ENCODE measurements at places on chromosomes 11 and 22.

DNA sequence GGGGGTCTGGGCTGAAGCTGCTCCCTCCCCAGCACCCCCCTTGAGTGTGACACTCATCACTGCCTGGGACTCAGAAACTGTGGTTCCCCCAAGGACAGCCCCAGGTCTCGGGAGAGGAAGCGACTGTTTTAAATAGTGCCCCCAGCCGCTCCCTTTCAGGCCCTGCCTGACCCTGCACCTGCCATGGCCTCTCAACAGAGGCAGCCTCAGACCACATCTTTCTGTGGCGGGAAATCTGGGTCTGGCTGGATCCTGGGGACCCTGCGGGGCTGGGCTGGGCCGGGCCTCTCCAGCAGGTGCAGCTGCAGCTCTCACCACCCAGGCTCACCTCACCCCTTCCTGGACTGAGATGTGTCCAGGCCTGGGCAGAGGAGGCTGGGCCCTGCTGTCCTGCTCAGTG, 3.7 kb upstream of the IGLL1 start:
- DNase-seq, result no peak

- no peak for DNase-seq
These were observed 43.5 kb upstream of the CYP2D6 start for GRCh38 chr22:42174062-42174461.

- no peak for DNase-seq
These were observed 20.7 kb upstream of the CECR2 start for GRCh38 chr22:17348464-17349103.

- DNase-seq, result peak; percentile 18
These were observed 67.9 kb upstream of the WNT7B start for GRCh38 chr22:46044621-46045458.

GRCh38 chr22:21834869-21835268, 32.6 kb downstream of the MAPK1 start:
- no peak for DNase-seq

DNA sequence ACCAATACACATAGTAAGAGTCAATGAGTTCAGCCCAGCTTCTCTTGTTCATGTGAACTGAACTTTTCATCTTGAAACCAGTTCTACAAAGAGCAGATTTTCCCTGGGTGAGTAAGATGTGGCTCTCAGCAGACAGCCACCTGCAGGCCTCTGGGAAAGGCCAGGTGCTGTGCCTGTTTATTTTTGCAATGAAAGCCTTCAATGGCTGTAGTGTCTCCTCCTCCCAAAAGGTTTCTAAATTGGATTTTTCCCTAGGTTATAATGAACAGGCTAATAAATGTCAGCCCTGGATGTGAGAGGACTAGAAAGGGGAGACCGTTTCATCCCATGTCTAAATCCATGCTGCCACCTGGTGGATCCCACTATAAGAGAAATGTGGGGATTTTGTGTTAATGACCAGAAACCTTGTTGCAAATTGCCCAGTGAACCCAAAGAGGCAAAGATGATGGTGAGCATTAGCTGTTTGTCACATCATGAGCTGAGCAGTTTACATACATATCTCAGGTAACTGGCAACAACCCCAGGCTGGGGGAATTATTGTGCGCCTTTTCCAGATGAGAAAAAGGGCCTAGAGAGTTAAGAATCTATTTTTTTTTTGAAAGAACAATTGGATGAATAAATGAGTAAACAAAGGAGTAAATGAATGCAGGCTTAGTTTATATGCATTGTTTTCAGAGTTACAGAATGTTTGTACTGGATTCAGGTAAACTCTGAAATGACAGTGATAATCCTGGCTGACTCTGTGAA, 12.7 kb downstream of the C11orf91 start:
- no peak for DNase-seq

DNA sequence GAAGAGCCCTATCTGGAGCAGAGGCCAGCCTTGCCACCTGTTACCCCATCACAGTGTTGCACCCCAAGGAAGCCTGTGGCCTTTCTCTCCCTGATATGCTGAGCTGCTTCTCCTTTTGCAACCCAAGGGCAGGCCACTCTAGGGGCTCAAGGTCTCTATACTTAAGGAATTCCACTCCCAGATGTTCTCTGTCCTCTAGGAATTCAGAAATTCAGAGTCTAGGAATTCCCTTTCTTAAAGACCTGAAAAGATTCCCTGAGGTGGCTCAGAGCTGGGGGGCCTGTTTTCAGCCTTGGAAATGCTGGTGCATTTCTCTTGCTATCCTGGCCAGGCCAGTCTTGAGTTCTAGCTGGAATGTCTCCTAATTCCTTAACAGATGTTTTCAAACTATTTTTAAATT, 68.0 kb upstream of the OLFML1 start:
- no peak for DNase-seq

DNA sequence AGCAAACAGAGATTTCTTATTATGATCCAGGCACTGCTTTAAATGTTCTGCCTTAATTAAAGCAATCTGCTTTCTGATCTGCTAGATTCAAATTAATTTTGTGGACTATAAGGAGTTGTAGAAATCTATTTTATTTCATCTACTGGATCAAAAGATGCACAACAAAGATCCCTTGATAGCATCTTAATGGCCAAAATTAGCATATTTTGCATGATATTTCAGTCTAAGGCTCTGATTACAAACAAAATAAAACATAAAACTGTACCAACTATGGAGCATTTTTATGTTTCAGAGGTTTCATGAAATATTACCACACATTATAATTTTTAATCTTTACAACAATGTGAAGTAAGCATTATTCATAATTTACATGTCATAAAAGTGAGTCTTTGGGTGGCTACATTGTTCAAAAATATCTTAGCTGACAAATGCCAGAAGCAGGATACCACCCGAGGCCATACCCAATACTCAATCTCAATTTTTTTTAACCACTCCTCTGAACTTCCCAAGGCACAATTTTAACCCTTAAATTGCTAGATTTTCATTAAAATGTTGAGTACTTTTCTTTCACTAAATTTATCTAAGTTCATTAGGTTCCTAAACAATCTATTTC, 929.5 kb downstream of the KCNA4 start:
- no peak for DNase-seq

GRCh38 chr11:130689222-130689908, 226.9 kb downstream of the SNX19 start:
- no peak for DNase-seq

- no peak for DNase-seq
These were observed 7.6 kb upstream of the MS4A10 start for GRCh38 chr11:60777572-60777971.

- DNase-seq, result no peak
These were observed 300 bp downstream of the WNT11 start for GRCh38 chr11:76206077-76206326.

DNA sequence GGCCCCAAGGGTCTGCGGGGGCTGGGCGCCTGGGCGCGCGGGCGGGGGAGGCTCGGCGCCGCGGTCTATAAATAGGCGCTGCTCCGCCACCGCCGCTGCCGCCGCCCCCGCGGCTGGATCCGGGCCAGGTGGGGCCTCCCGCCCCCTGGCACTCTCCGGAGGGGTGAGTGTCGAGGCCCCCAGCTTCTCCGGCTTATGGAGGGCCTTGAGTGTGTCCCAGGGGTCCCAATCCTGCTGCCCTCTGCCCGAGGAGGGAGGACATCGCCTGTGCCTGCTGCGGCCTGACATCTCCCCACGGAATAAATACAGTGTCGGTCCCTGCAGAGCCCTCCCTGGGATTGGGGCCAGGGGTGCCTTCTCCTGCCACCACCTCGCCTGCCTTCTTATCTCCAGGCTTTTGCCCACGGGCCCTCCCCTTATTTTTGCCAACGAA, 4.3 kb upstream of the GP1BB start:
- DNase-seq, result no peak

- DNase-seq, result no peak
These were observed 9.4 kb downstream of the BMAL1 start for GRCh38 chr11:13287036-13287435.

DNA sequence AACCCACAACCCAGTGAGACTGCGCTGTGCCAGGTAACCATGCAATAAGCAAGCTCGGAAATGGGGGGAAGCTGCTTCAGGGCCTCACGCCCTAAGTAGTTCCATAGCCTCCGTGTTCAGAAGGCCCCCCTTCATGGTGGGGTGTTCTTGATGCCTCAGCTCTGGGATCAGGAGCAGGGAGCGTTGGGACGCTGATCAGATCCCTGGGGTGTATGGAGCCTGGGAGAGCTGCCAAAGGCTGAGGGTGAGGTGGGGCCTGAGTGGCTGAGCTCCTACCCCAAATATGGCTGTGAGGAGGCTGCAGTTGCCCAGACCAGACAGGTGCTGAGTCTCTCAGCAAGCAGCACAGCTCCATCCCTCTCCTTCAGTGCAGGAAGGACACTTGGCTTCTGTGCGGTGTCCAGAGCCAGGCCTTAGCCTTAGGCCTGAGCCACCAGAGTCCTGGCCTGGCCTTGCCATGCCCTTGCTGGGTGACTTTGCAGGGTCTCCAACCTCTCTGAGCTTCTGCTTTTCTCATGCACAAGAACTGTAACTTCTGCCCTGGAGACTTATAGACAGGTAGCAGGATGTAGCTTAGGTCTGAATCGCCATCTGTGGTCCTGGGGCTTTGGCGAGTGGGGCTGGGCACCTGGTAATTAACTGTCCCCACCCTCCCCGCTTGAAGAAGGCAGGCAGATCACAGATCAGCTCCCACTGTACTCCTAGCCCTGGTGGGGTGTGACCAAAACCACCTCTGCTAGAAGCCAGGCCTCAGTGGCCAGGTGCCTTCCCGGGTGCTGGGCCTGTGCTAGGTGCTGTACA, 5.3 kb downstream of the MMP11 start:
- no peak for DNase-seq

DNA sequence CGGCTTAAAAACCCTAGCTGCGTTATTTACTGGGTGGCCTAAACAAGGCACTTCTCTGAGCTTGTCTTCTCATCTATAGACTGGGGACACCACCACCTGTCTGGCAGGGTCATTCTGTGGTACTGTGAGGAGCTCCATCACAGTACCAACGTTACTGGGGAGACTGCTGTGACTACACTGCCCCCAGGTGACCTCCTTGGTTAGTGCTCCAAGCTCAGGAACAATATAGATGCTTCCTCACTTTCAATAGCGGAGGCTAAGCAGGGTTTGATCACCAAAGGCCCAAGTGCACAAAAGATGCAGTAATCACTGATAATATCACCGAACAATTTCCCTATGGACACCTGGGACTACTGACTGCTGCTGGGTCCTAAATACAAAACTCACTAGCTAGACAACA, 18.8 kb downstream of the PRPF19 start:
- no peak for DNase-seq

GRCh38 chr22:24335496-24335895, 64.9 kb downstream of the SPECC1L start:
- DNase-seq, result no peak

GRCh38 chr11:104836691-104837090, 61.6 kb downstream of the CASP12 start:
- DNase-seq, result no peak

DNA sequence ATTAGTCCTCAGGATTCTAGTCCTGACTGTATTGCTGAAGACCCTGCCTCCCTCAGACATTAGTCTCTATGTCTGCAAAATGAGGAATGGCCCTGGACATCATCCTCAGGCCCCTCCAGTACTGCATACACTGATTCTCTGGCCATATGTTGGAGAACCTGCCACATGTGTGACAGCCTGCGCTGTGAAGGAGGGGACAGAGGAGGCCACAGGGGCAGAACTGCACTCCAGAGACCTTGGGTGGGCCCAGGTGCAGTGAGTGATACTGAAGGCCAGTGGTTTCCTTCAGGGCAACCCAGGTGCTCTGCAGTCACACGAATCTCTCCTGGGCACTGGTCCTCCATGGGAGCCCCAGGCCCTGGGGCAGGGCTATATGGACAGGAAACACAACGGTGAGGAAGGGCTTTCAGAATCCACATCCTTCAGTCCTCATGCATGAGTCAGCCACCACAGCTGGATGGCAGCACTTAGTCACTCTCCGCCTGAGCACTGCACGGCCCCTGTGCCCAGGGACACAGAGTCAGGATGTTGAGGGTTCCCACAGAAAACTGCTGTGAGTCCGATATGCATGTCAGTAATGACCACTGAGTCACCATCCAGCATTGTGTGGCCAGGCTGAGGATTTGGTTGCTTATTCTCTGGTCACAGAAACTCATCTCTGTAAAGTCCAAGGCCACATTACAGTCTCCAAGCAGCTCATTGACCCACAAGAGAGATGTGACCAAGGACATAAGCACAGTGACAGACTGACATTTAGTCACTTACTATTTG, 39.7 kb downstream of the ME3 start:
- DNase-seq, result no peak

- DNase-seq, result no peak
These were observed 71.8 kb upstream of the NCAM1 start for GRCh38 chr11:112889446-112889845.

DNA sequence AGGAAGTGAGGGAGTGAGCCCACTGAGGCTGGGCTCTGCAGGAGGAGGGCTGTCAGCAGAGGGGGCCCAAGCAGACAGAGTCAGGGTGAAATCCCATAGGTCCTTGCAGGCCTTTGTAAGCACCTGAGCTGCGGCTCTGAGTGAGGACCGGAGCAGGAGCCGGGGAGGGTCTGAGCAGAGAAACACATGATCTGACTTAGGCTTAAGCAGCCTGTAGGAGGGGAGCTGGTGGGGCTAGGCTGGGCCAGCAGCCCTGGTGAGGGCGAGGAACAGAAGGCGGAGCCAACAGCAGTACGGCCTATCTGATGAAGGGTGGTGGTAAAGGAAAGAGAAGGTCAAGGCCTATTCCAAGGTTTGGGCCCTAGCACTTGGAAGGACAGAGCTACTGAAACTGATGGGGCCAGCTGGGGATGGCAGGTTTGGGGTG, 26.9 kb upstream of the CBX7 start:
- DNase-seq, result no peak

DNA sequence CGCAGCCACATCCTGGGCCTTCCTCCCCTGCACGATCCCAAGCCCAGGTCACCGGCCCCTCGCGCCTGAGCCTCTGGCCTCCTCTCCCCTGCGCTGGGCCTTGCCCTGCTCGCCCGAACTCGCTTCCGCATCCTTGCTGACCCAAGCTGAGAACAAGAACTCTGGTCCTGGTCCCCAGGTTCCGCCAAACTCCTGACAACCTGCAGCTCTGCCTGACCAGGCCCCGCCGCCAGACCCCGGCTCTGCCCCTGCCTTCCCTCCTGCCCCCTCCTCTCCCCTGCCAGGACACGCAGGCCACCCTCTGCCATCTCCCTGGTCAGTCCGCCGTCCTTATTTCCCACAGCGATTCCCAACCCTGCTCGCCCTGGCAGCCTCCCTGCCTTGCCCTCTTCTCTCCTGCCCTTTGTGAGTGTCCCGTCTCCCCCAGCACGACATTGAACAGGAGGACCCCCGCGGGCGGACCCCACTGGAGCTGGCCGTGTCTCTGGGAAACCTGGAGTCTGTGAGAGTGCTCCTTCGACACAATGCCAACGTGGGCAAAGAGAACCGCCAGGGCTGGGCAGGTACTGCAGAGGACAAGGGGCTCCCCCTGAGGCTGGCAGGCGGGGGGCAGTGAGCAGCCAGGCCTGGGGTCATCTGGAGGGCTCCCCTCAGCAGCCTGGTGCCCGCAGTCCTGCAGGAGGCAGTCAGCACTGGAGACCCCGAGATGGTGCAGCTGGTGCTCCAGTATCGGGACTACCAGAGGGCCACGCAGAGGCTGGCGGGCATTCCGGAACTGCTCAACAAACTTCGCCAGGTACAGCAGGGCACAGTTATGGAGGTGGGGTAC, 762 bp downstream of the ANKRD13D start:
- no peak for DNase-seq

GRCh38 chr11:111676878-111677585, 74.8 kb downstream of the SIK2 start:
- no peak for DNase-seq

Measured in effector memory CD4-positive, alpha-beta T cell (primary cell).